ENCODE measurements at places on chromosomes 6 and 20.

- no peak for DNase-seq
These were observed 54.5 kb downstream of the GINS1 start for GRCh38 chr20:25461786-25462545.

DNA sequence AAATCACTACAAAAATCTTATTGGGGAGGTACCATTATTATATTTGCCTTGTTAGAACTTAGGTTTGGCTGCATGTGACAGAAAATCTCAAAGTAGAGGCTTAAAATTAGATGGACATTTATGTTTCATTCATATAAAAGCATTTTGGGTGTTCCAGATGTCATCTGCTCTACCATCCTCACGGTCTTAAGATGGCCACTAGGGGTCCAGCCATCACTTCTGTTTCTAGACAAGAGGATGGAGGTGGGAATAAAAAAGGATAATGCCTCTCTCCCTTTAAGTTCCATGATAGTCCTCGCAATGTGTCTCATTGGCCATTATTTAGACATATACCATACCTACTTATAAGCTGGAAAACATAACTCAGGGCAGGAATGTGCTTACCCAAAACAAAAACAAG is 929.5 kb downstream of the KIF16B start:
- no peak for DNase-seq

GRCh38 chr20:16505894-16506293 is 67.4 kb downstream of the KIF16B start:
- no peak for DNase-seq

GRCh38 chr6:161091972-161092701 is 100.6 kb downstream of the MAP3K4 start:
- no peak for DNase-seq

- DNase-seq: no peak
These were observed 273.0 kb upstream of the STXBP5 start for GRCh38 chr6:146931214-146931613.

DNA sequence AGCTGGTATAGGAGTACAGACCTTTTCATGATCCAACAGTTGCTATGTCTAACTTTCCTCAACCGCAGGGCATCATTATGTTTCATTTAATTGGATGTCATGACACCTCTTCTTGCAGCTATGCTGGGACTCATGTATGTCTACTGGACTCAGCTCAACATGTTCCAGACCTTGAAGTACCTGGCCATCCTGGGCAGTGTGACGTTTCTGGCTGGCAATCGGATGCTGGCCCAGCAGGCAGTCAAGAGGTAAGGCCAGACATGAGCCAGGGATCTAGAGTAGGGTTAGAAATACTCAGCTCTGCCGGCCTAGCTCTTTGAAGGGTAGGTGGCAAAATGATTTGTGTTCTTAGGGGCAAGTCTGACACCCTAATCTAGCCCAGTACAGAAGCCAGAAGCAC is 25.2 kb downstream of the GHRH start:
- DNase-seq: no peak

- DNase-seq: no peak
These were observed 69.2 kb upstream of the DUSP22 start for GRCh38 chr6:223136-223535.

DNA sequence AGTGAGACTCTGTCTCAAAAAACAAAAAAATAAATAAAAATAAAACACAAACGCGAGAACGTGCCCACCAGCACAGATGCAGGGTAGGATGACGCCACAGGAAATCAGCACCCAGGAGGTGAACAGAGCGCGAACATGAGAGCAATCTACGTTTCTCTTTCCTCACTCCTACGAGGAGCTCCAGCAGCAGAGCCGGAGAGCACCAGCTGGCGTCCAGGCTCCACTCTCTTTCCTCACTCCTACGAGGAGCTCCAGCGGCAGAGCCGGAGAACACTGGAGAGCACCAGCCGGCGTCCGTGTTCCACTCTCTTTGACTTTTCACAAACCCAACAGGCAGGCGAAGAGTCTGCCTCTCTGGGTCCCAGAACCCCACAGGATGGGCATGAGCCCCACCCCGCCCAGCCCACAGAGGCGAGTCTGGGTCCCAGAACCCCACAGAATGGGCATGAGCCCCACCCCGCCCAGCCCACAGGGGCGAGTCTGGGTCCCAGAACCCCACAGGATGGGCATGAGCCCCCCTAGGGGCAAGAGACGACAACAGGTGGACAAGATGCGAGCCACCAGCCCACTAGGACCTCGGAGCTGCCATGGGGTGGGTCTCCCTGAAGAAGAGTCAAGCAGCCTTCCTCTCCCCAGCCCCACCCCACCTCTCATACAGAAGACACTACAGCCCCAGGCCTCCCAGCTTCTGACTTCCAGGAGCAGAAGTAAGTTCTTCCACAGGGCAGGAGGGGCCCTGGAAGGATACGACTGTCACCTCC is 20.2 kb downstream of the ZBTB46 start:
- no peak for DNase-seq

- DNase-seq: no peak
These were observed 13.9 kb upstream of the MTCL3 start for GRCh38 chr6:127533011-127533410.

DNA sequence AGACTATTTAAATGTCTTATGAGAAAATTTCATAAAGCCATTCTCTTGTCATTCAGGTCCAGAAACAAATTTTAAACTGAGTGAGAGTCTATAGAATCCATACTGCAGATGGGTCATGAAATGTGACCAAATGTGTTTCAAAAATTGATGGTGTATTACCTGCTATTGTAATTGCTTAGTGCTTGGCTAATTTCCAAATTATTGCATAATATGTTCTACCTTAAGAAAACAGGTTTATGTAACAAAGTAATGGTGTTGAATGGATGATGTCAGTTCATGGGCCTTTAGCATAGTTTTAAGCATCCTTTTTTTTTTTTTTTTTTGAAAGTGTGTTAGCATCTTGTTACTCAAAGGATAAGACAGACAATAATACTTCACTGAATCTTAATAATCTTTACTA is 5.0 kb downstream of the MARCKS start:
- no peak for DNase-seq

- no peak for DNase-seq
These were observed 13.2 kb downstream of the DSP start for GRCh38 chr6:7554533-7555275.

DNA sequence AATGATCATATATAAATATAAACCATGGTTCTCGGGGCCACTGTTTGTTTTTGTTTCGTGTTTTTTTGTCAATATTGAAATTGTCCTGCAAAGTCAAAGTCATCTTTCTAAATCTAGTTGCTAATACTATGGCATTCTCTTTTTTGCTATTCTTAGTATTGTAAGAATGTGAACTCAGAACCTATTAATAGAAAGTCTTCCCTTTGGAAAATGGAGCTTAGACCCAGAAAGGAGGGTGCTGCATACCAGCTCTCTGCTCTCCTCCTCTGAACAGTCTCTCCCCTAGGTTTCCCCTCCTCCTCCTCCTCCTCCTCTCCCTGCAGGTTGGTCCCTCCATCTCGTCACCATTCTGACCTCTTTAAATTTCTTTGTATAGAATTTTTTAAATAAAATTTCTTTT is 150.4 kb upstream of the CCN2 start:
- no peak for DNase-seq

GRCh38 chr20:63290677-63291472 is 2.1 kb upstream of the COL20A1 start:
- peak; percentile 63 for DNase-seq

DNA sequence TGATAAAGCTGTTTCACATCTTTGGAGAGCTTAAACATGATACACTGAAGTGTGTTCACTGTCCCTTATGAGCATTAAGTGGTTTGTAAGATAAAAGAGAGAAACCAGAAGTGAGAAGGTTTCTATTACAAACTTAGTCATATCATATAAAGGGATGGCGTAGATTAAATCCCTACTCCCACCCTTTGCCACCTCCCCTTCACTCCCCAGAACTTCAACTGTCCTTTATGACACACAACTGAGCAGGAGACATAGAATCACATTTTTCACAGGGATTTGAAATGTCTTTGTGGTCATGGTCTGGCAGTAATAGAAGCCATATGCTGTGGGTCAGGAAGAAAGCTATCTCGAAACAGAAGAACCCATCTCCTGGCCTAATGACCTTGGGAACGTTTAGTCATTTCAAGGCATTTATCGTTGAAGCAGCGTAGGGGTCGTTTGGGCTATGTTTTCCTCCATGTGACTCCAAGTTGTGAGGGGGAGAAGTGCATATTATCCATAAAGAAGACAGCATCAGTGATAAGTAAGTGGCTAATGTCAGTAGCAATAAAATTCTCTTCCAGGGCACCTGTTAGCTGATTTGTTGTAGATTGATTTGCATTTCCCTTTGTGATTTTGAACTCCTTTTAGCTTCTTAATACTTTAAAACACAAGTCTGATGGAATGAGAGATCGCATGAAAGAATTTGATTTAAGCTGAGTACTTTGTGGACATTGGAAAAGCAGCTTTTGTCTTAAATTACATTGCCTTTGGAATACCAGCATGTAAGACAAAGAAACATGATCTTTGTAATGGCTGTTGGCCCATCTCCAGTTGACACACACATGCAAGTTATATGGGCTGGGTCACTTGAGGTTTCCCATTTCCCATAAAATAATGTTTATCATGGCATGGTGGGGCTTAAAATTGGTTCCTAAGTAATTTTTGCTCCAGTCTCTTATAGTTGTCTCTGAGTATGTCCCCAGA is 501.5 kb upstream of the FLRT3 start:
- DNase-seq: no peak

Data from activated CD4-positive, alpha-beta T cell treated with anti-CD3 and anti-CD28 coated beads, Interleukin-2, amount 50 U/mL, for 1 hour (primary cell).